Tibial nerve (tissue), 4 donors: ENCODE measurements at places on chromosomes 3 and 15. TPM values are rescaled to one million over a fixed set of nuclear protein-coding genes. Genes with fewer than 3 reads are reported as not detected.

GRCh38 chr15:99716540-99717095 lies 16.6 kb downstream of the LYSMD4 start:
- H3K4me3 ChIP-seq, result no peak overlapping the region
- peaks cover 5% of the 10 kb centered on the region for H3K36me3 ChIP-seq
- H3K27me3 ChIP-seq, result no peaks in the 10 kb centered on the region
- no peaks in the 10 kb centered on the region for H3K4me1 ChIP-seq
- no peak for DNase-seq

HTR3D gene
- total RNA-seq, result not detected

PLAAT1 gene
- total RNA-seq, result not detected

ARHGEF3 gene
- 21.9 TPM for total RNA-seq

CLRN1 gene
- total RNA-seq, result not detected

GRCh38 chr3:100254168-100254777 lies 6.5 kb upstream of the TBC1D23 start:
- DNase-seq, result peak; percentile 53
- no peak overlapping the region for H3K27ac ChIP-seq
- no peaks in the 10 kb centered on the region for H3K36me3 ChIP-seq
- H3K4me3 ChIP-seq, result no peak overlapping the region
- H3K4me1 ChIP-seq, result peaks cover 20% of the 10 kb centered on the region

DNA sequence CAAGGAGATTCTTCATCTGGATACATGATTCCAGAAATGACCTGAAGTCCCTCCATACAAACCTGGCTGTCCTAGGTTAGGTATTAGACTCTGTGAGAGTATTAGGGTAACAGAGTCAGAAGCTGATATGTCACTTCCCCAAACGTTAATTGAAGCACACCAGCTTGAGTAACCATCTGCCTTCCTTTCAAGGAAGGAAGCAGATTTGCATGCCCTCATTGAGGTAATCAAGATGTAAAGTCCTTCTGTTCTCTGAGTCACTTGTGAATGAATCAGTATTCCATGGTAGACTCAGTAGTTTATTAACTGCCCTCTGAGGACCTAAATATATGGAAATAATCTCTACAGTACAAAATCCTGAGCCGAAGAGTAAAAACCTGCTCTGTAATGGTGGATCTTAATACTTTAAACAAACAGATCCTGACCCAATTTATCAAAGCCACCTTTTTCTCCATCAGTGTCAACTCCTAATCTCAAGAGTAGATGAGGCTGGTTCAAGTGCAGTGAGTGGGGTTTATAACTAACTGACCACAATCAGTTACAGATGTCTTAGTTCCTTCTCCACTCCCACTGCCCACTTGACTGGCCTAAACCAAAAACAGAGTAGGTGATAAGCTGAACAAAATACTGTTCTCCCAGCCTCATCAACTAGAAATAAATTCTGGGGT lies 246.2 kb upstream of the CHRM5 start:
- no peaks in the 10 kb centered on the region for H3K36me3 ChIP-seq
- no peak overlapping the region for H3K4me3 ChIP-seq
- no peak for DNase-seq
- no peak overlapping the region for H3K27ac ChIP-seq
- H3K4me1 ChIP-seq, result no peaks in the 10 kb centered on the region
- no peaks in the 10 kb centered on the region for H3K27me3 ChIP-seq

DNA sequence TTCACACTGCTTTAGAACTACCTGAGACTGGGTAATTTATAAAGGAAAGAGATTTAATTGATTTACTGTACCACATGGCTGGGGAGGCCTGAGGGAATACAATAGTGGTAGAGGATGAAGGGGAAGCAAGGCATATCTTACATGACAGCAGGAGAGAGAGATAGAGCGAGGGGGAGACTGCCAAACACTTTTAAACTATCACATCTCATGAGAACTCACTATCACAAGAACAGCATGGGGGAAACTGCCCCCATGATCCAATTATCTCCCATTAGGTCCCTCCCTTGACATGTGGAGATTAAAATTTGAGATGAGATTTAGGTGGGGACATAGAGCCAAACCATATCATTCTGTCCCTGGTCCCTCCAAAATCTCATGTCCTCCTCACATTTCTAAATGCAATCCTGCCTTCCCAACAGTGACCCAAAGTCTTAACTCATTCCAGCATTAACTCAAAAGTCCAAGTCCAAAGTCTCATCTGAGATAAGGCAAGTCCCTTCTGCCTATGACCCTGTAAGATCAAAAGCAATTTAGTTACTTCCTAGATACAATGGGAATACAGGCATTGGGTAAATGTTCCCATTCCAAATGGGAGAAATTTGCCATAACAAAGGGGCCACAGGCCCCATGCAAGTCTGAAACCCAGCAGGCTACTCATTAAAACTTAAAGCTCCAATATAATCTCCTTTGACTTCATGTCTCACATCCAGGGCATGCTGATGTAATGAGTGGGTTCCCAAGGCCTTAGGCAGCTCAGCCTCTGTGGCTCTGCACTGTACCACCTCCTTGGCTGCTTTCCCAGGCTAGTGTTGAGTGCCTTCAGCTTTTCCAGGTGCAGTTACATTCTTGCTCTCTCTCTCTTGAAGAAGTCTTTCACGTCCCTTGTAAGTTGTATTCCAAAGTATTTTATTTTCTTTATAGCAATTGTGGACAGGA lies 481.7 kb upstream of the TGFBR2 start:
- no peaks in the 10 kb centered on the region for H3K4me1 ChIP-seq
- no peak for DNase-seq
- H3K36me3 ChIP-seq, result no peaks in the 10 kb centered on the region
- H3K27me3 ChIP-seq, result no peaks in the 10 kb centered on the region
- no peak overlapping the region for H3K27ac ChIP-seq

- H3K36me3 ChIP-seq, result peaks cover 65% of the 10 kb centered on the region
- H3K27me3 ChIP-seq, result no peaks in the 10 kb centered on the region
- no peak overlapping the region for H3K4me3 ChIP-seq
- no peak for DNase-seq
- H3K4me1 ChIP-seq, result no peaks in the 10 kb centered on the region
- no peak overlapping the region for H3K27ac ChIP-seq
Measured at GRCh38 chr3:129323651-129324294, 45.1 kb downstream of the HMCES start.

DNA sequence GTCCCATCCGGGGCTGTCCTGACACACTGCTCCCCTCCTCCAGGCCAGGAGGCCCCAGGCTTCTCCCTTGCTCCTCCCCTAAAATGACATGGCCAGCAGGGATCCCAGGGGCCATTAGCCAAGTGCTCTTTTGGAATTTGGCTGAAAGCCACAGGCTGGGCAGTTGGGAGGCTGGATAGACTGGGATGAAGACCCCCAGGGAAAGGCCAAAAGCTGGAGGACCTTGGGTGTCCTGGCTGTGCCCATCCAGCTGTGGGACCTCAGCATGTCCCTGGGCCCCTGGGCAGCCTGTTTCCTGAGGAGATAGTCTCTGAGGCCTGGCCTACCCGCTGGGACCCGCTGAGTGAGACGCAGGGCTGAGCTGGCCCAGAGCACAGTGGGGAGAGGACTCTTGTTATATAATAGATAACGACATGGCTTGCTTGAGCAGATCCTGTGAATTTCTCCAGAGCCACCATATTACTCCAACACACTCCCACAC lies 5.7 kb upstream of the PDE8A start:
- no peak overlapping the region for H3K4me3 ChIP-seq
- no peaks in the 10 kb centered on the region for H3K27me3 ChIP-seq
- no peak overlapping the region for H3K27ac ChIP-seq

GRCh38 chr15:89227425-89227824 lies 6.0 kb upstream of the RLBP1 start:
- H3K4me1 ChIP-seq, result no peaks in the 10 kb centered on the region
- H3K27me3 ChIP-seq, result no peaks in the 10 kb centered on the region
- DNase-seq, result no peak
- no peaks in the 10 kb centered on the region for H3K36me3 ChIP-seq

SCG5 gene
- 0.44 TPM for total RNA-seq

DNA sequence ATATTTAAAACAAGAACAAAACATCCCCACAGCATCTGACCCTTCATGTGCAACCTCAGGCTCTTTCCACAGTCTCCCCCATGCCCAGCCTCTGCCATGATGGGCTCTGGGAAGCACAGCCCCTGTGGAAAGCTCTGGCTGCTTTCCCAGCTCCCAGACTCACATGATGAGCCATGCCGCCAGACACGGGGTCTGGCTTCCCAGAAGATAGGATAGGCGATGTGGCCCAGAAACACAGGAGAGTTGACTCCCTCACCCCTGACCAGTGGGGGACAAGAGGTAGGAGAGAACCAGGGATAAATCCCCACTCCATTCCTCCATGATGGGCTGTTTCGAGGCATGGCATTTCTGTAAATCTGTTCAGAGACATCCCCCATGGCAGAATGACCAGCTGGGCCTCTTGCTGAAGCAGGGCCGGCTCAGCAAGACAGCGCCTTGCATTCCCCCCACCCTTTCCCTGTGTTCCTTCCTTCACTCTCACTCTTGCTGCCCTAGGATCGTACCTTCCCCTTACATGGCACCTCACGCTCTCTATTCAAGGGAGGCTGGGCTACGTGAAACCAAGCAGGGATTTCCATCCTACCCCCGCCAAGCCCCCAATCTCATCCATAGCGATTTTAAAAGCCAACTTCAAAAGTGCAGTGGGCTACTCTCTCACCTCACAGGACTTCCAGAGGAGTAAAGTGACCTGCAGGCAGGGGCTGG lies 192.4 kb downstream of the ABHD5 start:
- no peak overlapping the region for H3K27ac ChIP-seq
- no peaks in the 10 kb centered on the region for H3K4me1 ChIP-seq
- H3K36me3 ChIP-seq, result no peaks in the 10 kb centered on the region
- H3K27me3 ChIP-seq, result no peaks in the 10 kb centered on the region
